ENCODE measurements at places on chromosomes 13 and 19. TPM values are rescaled to one million over a fixed set of nuclear protein-coding genes. Genes with fewer than 3 reads are reported as not detected.

ZNF780A gene
- polyA plus RNA-seq = 5.0 TPM

ADGRE2 gene
- 91.1 TPM for polyA plus RNA-seq

KLK15 gene
- not detected for polyA plus RNA-seq

FAM124A gene
- 0.13 TPM for polyA plus RNA-seq

EPN1 gene
- 18.7 TPM for polyA plus RNA-seq

NMRK2 gene
- polyA plus RNA-seq = not detected

PEPD gene
- polyA plus RNA-seq = 171 TPM

ZNF331 gene
- polyA plus RNA-seq = 9.5 TPM

ANGPTL8 gene
- not detected for polyA plus RNA-seq

ZNF57 gene
- 2.1 TPM for polyA plus RNA-seq

CYSLTR2 gene
- polyA plus RNA-seq = 6.5 TPM

SOX21 gene
- polyA plus RNA-seq = not detected

KLC3 gene
- not detected for polyA plus RNA-seq

NRTN gene
- polyA plus RNA-seq = not detected

MAST1 gene
- 3.6 TPM for polyA plus RNA-seq

NCR1 gene
- 0.43 TPM for polyA plus RNA-seq

CYTH2 gene
- polyA plus RNA-seq = 46.8 TPM

C19orf38 gene
- 274 TPM for polyA plus RNA-seq

ELANE gene
- 1.3 TPM for polyA plus RNA-seq

SBK2 gene
- polyA plus RNA-seq = not detected

IL17D gene
- polyA plus RNA-seq = not detected

ZNF135 gene
- polyA plus RNA-seq = 0.19 TPM

CYP4F3 gene
- polyA plus RNA-seq = 0.56 TPM

USP12 gene
- polyA plus RNA-seq = 12.8 TPM

MOB3A gene
- 60.5 TPM for polyA plus RNA-seq

PLA2G4C gene
- polyA plus RNA-seq = 3.8 TPM

HTR2A gene
- polyA plus RNA-seq = not detected

C1QTNF9B gene
- polyA plus RNA-seq = not detected

PCDH17 gene
- not detected for polyA plus RNA-seq

YJEFN3 gene
- not detected for polyA plus RNA-seq

CASP14 gene
- polyA plus RNA-seq = not detected

METTL21C gene
- not detected for polyA plus RNA-seq

FFAR2 gene
- polyA plus RNA-seq = 38.7 TPM

RFC3 gene
- 1.2 TPM for polyA plus RNA-seq

PSPN gene
- 0.23 TPM for polyA plus RNA-seq

CYP2F1 gene
- polyA plus RNA-seq = not detected

ODAD3 gene
- 0.43 TPM for polyA plus RNA-seq

EFNA2 gene
- not detected for polyA plus RNA-seq

HIPK4 gene
- polyA plus RNA-seq = 0.09 TPM

SIGLEC10 gene
- 108 TPM for polyA plus RNA-seq

KIR2DL4 gene
- 0.14 TPM for polyA plus RNA-seq

LGALS4 gene
- not detected for polyA plus RNA-seq

SLC46A3 gene
- 21.1 TPM for polyA plus RNA-seq

CD79A gene
- polyA plus RNA-seq = 1.9 TPM

IGFL3 gene
- polyA plus RNA-seq = not detected

SERPINE3 gene
- polyA plus RNA-seq = not detected

All from CD14-positive monocyte (primary cell).